Caco-2 (cell line): ENCODE measurements at places on chromosomes 3 and 15.
A peak's percentile ranks its signal among the peaks of the same experiment; 100 is the strongest.

DNA sequence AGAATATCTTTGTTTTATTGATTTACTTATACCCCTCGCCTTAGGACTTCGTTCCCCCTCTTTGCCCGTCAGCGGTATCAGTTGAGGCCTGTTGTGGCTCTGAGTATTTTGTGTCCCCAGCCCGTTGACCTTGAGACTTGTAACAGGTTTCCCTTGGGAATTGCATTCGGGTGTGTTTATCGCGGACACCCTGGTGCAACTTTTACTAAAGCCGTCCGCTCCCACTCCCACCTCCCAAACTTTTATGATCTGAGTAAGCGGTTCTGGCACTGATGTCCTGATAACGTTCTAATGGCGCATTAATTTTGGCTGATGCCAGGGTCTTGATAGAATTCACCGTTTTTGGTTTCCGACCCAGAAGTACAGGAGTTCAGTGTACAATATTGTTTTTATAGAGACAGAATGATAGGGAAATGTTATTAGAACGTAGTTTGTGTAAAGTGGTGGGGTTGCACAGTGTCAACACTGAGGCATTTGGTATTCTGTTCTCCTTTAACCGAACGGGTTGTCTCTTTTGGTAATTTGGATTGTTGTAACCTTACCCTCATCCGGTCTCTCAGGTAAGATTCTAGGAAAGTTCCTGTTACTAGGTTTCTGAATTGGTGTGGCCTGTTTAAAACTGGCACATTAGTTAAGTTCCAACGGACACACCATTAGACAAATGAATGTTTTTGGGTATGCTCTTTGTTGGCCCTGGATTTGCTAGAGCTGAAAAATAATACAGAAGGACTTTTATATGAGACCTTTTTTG lies 47.8 kb downstream of the OIP5 start:
- peak; percentile 15 for DNase-seq

DNA sequence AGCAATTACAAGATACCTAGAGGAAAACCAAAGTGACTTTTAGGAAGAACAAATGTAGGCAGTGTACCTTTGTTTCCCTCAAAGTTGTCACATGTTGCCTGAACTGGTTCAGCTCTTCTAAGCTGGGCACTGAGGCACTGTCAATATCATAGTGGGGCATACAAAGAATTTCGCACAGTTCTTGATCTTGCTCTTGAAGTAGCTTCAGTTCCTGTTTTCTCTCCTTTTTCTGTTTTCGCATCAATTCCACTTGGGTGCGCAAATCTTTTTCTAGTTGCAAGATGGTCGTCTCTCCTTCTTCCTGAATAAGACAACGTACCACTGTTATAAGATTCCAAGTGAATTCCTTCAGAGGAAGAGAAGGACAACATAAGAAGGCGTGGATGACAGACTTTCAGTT lies 12.7 kb downstream of the PRC1 start:
- no peak for DNase-seq

GRCh38 chr15:98776607-98777281 lies 128.4 kb downstream of the IGF1R start:
- DNase-seq, result no peak

DNA sequence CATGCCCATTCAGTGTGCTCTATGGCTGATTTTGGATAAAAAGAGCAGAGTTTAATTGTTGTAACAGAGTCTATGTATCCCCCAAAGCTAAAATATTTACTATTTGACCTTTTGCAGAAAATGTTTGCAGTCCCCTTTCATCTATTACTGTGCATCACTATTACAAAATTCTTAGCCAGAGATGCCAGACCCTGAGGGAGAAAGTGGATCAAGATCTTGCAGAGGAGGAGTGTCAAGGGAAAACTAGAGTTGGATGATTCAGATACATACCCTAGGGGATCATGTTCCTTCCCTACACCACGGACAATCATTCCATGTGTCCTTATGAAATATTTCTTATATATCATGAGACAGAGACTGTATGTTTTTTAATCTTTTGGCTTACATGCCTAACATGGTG lies 68.6 kb upstream of the TPRG1 start:
- DNase-seq, result no peak

- DNase-seq, result no peak
These were observed 291.9 kb downstream of the OXSM start for GRCh38 chr3:26081806-26082205.

DNA sequence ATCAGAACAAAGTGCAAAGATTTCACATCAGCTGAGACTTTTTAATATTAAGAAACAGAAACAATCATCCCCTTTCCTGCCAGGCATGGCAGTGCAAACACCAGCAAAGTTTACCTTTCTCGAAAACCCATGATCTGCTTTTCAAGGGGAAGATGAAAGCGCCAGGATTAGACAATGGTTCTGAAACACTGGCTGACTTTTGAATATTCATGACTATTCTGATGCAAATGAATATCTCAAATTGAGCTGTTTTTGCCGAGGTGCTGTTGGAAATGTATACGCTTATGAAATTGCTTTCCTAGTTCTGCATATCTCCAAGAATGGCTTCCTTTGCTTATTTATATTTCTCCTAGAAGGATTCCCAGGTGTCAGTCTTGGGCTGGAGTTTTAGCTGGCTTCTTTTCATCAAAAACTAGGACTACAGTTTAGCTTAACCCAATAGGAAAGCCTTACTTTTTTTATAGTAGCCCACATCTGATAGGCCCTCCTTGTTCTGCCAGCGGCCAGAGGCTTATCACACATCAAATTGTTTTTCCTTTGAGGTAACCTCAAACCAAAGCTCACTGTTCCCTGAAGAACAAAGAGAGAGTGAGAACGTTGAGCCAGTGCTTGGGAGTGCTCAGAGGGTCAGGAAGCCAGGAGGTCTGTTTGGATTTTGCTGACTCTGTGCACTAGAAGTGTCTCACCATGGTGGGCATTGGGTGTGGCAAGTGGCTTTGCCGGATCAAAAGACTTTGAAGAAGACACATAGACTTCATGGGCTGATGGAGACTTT lies 74.0 kb upstream of the PLCL2 start:
- no peak for DNase-seq

- DNase-seq, result no peak
These were observed 283.6 kb downstream of the UACA start for GRCh38 chr15:70479785-70480184.

GRCh38 chr3:52771334-52771681 lies 568 bp upstream of the NEK4 start:
- DNase-seq, result no peak

DNA sequence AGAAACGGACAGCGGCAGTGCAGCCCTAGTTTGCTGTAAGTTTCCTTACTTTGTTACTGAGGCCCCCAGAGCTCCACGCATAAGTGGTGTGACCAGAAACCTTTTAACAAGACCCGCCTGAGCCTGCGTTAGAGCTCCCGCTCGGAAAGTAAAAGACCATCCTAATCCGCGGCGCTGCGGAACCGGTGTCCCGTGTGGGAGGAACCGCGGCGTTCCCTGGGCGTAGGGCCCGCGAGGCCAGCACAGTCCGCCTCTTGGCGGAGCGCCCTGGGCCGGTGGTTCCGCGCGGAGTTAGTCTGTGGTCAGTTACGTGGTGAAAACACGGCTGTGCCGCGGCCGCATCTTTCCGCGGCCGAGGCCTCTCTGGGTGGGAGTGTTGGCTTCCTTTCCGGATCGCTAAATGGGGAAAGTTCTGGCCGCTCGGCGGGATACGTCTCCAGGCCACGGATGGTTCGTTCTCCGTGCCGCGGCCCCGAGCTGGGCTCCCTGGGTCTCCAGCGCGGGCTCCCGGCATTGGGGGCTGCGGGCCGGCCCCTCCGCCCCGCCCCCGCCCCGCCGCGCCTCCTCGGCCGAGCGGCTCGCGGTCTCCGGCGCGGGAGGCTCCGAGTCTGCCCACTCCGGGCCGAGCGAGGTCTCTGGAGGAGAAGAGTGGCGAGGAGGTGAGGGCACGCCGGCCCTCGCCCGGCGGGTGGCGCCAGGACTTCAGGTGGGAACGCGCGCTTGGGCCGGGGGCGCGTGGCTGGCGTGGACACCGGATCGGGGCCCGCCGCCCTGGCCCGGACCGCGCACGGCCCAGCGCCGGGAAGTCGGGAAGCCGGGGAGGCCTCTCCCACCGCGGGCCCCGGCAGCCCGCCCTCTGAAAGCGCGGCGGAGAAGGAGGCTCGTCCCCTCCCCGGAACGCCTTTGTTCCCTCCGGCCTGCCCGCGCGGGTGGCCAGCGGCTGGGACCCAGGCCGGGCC lies 754 bp downstream of the B3GNT5 start:
- peak; percentile 67 for DNase-seq

DNA sequence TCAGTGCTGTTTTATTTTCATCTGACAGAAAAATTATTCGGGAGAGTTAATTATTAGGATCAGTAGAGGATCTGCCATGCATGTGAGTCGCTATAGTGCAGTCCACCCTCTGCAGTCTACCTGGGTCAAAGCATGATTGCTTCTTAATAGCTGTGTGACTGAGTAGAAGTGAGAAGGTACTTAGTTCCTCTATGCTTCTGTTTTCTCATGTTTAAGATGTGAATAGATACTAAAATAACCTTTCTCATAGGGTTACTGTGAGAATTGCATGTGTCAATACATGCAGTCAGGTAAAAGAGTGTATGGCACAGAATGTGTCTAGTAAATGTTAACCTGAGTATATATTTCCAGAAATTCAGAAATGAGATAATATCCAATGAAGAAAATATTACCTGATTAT lies 435.7 kb downstream of the NAALADL2 start:
- DNase-seq, result no peak

DNA sequence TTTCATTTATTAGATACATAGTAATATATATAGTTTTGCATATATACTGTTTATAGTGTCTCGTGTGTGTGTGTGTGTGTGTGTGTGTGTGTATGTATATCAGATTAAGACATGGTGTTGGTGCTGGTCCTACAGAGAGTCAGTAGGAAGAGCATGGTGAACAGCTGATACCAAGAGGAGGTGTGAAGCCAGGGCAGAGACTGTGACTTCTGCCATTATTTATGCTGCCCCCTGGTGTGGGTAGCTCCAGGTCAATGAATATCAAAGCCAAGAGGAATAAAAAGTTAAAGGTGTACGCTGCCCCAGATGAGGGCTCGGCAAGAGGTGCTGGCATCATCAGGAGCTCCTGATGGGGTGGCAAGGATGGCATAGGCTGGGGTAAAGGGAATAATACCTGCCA lies 299.5 kb upstream of the RASGRP1 start:
- no peak for DNase-seq

GRCh38 chr15:92869263-92869940 lies 30.7 kb upstream of the CHD2 start:
- DNase-seq, result peak; percentile 39

GRCh38 chr3:69209413-69209812 lies 87.0 kb upstream of the LMOD3 start:
- no peak for DNase-seq

DNA sequence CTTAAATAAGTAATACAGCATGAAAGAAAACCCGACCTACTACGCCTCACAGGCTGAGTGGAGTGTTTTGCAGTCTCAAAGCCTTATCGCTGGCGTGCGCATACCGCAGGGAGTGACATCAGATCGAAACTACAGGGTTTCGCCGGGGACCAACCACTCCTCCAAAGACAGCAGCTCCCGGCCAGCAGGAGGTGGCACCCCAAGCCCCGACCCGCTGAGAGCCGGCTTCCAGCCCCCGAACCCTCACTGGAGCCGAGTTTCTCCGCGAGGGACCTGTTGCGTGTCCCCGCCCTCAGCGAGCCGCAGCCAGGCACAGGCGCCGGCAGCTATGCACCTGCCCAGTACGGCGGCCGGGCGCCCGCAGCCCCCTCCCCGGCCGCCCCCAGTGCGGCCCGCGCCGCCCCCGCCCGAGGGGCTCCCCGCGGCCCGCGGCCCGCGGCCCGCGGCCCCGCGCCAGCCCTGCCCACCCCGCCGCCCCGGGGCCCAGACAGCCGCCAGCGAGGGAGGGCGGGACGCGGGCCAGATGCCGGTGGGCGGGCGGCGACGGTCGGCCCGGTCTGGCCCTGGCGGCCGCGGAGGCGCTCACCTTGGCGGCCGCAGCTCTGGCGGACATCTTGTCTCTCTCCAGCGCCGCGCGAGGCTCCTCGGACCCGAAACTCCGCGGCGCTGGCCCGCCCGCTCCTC lies 710 bp downstream of the TJP1 start:
- peak; percentile 96 for DNase-seq

DNA sequence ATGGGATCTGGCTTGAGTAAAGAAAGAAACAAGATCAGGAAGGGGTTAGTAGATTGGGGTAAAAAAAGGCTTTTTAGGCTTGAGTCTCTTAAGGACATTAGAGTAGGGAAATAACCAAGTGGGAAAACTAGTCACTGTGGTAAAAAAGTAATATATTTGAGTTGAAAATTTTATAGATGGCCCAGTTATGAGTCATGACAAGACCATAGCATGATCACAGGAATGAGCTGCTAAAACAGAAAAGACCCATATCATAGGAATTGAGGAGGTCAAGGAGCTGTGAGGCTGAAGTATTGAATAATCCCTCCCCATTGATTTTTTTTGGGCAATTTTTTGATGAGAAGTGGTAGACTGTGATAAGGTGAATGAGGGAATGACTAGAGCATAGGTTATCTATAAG lies 69.2 kb upstream of the TBC1D5 start:
- no peak for DNase-seq

- DNase-seq, result no peak
These were observed 315.8 kb upstream of the ROBO2 start for GRCh38 chr3:76724075-76724474.

DNA sequence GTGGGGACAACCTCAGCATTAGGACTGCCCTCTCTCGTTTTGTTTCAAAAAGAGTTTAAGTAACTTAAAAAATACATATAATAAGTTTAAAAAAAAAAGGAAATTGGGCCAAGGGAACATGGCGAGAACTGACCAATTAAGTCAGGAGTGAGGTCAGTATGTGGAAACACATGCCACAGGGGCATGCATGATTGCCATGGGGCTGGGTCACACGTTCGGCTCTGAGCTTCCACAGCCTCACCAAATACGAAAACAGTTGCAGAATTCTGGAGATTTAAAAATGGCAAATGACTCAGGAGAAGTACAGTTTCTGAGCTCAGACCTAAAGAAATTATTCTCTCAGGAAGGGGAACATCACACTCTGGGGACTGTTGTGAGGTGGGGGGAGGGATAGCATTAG lies 24.1 kb downstream of the PDE8A start:
- no peak for DNase-seq

GRCh38 chr15:38297623-38298388 lies 45.2 kb downstream of the SPRED1 start:
- no peak for DNase-seq

DNA sequence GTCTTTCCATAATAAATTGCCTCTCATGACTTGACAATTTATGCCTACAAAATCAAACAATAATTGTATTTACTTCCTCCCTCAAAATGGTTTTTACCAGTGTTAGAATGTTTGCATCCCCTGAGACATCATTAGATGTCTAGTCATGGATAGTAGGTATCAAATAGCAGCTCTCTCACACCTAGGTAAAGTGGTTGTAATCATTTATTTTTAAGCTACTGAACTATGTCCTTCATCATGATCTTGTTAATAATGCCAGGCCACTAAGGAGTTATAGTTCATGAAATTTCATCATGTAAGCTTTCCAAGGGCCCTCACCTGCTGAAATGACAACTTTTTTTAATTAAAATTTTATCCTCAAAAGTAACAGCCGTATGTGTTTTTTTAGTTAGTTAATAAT lies 134.1 kb downstream of the ARPP21 start:
- DNase-seq, result no peak

DNA sequence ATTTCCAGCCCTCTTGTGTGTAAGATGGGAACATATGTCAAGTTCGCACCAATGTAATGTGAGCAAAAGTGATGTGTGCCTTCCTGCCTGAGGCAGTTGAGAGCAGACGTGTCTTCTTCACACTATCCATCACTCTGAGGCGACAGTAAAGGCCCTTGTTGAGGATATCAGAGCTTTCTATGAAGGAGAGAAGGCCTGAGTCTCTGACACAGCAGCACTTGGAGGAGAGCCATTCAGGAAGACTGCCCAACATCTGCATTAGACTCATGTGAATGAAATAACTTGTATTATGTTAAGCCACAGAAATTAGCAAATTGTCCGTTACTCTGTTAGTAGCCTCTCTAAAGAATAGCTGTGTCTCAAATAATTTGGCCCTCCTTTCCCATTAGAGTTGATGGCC lies 108.8 kb upstream of the CCDC54 start:
- no peak for DNase-seq
